Epithelial cell of proximal tubule (primary cell): ENCODE measurements at places on chromosomes 6 and 20. TPM values are rescaled to one million over a fixed set of nuclear protein-coding genes. Genes with fewer than 3 reads are reported as not detected.

- no peak for DNase-seq
Observed at GRCh38 chr6:160036790-160037206, 67.9 kb downstream of the IGF2R start.

The ERVFRD-1 gene
- total RNA-seq: not detected in 2 replicates

GRCh38 chr20:36421641-36422040, 115.5 kb downstream of the DLGAP4 start:
- no peak for DNase-seq

GRCh38 chr6:118103381-118104146, 196.5 kb downstream of the SLC35F1 start:
- no peak for DNase-seq

DNA sequence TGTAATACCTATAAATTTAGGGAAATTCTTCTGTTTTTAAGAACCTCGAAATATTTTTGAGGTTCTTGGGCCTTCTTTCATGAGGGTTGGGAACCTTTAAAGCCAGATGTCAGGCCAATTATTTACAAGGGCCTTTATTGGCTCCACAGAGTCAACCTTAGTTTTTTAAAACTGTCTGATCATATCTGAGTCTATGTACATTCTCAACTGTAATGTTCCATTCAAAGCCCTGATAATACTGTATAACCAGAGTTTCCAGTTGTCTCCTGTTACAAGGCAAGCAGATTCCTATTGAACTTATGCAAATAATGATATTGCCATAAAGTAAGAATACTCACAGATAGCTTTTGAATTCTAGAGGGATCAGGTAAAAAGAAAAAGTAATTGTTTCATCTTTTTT, 545.5 kb downstream of the EPM2A start:
- DNase-seq: no peak

DNA sequence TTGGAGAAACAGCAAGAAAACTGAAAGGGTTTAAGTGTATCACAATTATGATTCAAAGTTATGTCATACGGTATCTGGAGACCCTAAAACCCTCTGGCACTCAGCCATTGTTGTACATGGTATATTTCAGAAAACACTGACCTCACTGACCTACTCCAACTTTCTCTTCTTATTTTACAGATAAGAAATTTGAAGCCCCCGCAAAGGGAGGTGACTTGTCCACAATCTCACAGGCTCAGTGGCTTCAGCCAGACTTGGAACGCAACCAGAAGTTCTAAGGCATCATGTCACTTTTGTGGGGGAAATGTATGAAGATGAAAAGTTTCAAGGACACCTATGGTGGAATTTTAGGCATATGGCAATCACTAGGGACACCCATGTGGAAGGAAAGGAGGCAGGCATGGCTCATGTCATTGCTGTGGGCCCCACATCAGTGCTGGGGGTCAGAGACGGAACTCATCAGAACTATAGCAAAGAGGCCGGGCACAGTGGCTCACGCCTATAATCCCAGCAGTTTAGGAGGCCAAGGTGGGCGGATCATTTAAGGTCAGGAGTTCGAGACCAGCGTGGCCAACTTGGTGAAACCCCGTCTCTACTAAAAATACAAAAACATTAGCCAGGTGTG, 5.2 kb upstream of the TRIB3 start:
- DNase-seq: no peak

- no peak for DNase-seq
Observed at GRCh38 chr20:11011653-11012052, 337.9 kb upstream of the JAG1 start.

GRCh38 chr6:17707371-17707651, 586 bp upstream of the NUP153 start:
- no peak for DNase-seq

- DNase-seq: no peak
Observed at GRCh38 chr6:156599978-156600590, 177.1 kb upstream of the ARID1B start.

DNA sequence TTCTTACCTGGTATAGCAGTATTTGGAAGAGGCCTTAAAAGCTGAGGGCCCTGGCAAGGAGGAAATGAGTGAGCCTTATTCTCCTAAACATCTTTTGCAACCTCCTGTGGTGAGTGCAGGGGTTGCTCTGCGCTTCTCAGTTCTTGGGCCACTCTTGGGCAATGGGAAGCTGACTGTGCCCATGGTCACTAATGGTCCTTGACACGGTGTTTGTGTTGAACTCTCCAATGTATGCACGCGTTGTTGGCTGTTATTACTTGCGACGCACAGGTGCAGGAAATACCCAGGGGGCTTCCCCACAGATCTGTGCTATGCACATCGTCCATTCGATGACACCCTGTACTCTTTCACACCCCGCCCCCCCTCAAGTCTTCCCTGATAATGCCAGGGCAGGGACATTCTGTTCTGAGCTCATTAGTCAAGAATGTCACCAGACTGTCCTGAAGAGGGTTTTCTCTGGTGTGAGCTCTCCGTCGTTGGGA, 79.7 kb downstream of the EDN1 start:
- no peak for DNase-seq

GRCh38 chr6:150420926-150421325, 52.1 kb downstream of the IYD start:
- DNase-seq: no peak

DNA sequence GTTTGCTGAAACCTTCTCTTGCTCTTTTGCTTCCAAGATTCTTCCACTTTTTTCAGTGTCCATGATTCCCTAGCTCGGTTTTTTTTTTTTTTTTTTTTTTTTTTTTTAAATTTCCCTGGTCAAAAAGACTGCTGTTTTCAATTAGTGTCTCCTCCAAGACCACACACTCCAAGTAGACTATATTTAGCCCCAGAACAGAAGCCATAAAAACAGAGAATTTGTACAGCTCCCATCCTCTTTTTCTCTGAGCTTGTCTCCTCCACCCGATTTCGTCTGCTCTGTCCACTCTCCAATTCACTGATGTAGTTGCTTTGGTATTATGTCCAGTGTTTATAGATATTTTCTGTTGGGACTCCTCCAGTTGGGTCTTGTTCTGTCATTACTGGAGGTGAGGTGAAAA, 37.6 kb downstream of the RSPH3 start:
- no peak for DNase-seq

DNA sequence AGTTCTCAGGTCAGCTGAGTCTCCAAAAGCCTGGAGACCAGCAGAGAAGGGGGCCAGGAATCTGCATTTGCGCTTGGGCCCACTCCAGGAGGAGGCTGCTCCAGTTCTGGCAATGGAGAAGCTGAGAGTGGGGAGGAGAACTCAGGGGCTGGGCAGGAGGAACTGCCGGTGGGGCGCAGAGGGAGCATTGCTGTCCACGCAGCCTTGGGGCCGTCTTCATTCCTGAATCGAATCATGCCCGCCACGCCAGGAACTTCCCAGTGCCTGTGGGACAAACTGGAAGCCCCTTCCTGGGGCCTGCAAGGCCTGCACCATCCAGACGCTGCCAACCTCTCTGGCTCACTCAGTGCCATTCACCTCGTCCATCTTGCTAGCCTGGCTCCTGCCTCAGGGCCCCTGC, 16.9 kb downstream of the RAB44 start:
- DNase-seq: no peak

DNA sequence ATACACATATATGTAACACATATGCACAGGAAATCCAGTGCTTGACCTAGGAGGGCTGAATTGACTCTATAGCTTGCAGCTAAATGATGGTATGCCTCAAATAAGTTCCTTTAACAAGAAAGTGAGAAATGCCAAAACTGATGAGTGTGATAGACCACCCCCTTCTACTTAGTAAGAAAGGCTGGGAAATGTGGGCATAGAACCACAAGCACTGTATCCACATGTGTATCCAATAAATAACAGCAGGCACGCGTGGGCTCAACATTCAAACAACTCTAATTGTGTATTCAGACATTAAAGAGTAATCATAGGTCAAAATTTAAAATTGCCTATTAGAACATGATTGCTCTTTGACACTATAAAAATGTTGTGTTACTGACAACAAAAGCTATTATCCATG, 54.1 kb downstream of the FAM83B start:
- no peak for DNase-seq

- DNase-seq: no peak
Observed at GRCh38 chr6:131001111-131001736, 61.8 kb downstream of the EPB41L2 start.

DNA sequence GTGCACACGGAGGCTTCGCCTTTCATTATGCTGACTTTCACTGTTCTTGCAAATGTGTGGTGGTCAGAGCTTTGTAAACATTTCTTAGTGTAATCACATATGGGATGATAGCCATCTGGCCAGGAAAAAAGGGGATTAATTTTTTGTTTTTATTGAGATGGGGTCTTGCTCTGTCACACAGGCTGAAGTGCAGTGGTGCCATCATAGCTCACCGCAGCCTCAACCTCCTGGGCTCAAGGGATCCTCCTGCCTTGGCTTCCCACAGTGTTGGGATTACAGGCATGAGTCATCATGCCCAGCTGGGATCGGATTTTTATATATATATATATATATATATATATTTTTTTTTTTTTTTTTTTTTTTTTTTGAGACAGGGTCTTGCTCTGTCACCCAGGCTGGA, 11.0 kb upstream of the TIAM2 start:
- DNase-seq: no peak

- no peak for DNase-seq
Observed at GRCh38 chr6:17957498-17957897, 29.9 kb downstream of the KIF13A start.

DNA sequence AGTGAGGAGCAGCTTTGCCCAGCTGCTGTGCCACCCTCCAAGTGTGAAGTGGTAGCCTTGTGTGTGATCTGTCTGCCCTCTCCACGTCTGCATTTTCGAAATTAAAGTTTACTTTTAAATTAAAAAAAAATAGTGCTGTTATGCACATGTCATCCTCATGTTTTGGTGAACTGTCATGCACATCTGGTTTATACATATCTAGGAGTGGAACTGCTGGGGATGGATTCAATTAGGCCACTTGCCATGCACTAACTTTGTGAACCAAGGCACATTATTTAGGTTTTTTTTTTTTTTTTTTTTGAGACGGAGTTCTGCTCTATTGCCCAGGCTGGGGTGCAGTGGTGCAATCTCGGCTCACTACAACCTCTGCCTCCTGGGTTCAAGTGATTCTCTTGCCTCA, 3.6 kb downstream of the GTSF1L start:
- no peak for DNase-seq

The TCP11 gene
- total RNA-seq: 0.29 TPM in 1 of 2 replicates, not detected in the other

The FAM209B gene
- total RNA-seq: not detected in 2 replicates

GRCh38 chr6:139020689-139021088, 7.9 kb upstream of the ABRACL start:
- DNase-seq: no peak

DNA sequence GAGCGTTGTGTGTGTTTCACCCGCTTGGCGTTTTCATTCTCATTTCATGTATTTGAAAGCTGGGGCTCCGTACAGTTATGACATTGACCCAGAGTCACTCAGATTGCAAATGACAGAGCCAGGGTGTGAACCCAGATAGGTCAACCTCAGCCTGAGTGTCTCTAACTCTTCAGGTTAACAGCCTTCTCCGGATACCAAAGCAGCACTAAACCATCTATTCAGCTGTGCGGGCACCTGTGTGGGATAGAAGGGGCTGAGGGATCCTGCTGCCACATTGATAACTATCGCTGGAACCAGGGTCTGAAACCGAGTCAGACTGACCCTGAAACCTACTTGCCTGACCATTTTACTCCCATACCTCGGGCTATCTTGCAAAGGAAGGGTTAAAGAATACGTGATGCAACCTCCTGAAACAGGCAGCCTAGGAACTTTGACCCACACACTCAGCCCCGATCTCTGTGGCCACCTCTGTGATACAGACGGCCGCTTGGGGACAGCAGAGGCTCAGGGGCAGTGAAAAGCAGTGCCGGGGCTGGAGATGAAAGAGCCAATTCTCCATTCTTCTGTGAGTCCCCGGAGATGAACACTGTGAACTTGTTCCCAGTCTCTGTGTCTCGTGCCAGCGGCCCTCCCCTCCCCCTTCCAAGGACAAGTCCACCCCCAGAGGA, 233.5 kb upstream of the QKI start:
- peak; percentile 23 for DNase-seq

DNA sequence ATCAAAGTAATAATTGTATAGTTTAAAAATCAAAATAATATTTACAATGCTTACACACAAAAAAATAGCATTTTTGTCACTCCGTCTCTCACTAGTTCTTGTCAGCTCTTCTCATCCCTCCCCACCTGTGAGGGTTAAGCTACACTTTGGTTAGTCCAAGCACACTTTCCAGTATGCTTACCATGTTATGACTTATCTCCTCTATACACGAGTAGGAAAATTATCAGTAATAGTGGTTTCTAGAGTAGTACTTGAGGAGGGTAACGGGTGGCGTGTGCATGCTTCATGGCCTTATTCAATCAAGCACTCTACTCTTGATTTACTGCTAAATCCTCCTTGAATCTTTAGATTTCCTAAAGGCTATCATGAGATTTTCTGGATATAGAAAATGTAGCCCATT, 443.7 kb downstream of the UTRN start:
- no peak for DNase-seq

- no peak for DNase-seq
Observed at GRCh38 chr6:125811259-125811658, 20.5 kb downstream of the NCOA7 start.

The GPR6 gene
- total RNA-seq: not detected in 2 replicates

The TOMM34 gene
- total RNA-seq: 74.3 and 95.6 TPM in 2 replicates

DNA sequence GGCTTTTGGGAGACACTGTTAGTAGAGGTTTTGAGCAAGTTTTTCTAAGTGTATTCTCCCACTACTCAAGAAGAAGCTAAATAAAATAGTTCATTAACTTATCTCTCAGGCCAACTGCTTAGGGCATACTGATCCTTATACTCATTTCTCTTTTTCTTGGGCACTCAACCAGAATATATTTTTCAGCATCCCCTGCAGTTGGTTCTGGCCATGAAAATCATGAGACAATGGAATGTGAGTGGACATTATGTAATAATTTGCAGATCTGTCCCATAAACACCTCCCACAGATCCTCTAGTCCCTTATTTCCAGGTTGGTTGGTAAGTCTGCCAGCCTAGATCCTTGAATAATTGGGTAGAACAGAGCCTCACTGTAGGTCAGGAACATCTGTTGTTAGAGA, 136.7 kb downstream of the AIG1 start:
- no peak for DNase-seq

DNA sequence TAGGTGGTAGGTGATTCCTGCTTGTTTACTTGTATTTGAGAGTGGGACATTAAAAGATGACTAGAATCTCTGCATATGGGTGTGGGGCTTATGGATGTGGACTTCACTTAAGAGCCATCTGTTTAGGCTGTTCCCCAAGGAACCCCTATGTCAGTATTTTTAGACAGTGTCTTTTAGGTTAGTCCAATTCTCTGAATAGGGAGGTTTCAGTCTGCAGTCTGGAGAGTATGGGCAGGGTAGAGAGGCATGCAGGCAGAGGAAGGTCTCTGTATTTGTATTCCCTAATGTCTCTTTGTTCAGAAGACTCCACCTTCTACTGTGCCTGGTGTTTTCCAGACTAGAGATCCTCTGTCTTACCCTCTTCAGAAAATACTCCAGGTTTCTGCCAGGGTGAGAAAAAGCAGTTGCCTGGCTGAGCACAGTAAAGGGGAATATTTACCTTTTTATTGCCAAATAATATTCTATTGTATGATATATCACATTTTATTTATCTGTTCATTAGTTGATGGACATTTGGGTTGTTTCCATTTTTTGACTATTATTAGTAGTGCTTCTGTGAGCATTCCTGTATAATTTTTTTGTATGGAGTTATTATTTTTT, 19.1 kb downstream of the SLX4IP start:
- DNase-seq: no peak
